NCI-H526 (cell line): ENCODE measurements at places on chromosomes 5 and 9.

- no peak for DNase-seq
These were observed 28.9 kb downstream of the TCF7 start for GRCh38 chr5:134143431-134143830.

DNA sequence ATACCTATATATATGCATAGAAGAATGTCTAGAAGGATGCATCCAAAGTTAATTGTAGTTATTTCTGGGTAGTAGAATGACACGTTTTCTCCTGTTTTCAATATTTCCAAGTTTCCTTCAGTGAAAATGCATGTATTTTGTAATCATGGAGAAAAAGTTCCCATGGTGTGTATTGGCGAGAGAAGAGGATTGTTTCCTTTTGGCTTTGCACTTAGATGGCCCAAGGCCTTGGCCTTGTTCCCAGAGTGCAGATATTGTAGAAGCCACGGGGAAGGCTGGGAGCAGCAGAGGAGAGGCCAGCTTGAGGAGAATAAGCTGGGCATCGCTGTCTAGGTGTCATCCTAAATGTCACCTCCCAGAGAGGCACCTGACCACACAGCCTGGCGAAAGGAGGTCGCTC, 44.0 kb downstream of the IRF1 start:
- no peak for DNase-seq

- DNase-seq, result no peak
These were observed 159.9 kb downstream of the GOLPH3 start for GRCh38 chr5:32014096-32014745.

DNA sequence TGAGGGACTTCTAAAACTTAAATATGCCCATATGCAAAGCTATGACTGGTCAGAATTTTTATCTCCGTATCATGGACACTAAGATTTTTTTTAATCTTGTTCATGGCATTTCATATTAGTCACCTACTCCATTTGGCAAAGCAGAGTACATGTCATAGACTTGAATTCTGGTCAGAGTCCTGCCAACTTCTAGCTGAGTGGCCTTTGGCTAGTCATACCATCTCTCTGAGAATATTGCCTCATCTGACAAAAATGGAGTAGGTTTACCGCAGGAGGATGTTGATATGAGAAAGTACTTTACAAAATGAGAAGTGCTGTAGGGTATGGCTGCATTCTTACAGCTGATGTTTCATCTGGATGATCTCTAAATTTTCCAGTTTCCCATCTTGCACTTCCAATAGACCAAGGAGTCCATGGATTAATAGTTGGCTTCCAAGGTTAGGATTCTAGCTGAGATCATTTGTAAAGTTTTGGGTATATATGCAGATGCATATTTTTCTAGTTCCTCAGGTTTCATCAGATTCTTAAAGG, 150.8 kb upstream of the NR3C1 start:
- no peak for DNase-seq

DNA sequence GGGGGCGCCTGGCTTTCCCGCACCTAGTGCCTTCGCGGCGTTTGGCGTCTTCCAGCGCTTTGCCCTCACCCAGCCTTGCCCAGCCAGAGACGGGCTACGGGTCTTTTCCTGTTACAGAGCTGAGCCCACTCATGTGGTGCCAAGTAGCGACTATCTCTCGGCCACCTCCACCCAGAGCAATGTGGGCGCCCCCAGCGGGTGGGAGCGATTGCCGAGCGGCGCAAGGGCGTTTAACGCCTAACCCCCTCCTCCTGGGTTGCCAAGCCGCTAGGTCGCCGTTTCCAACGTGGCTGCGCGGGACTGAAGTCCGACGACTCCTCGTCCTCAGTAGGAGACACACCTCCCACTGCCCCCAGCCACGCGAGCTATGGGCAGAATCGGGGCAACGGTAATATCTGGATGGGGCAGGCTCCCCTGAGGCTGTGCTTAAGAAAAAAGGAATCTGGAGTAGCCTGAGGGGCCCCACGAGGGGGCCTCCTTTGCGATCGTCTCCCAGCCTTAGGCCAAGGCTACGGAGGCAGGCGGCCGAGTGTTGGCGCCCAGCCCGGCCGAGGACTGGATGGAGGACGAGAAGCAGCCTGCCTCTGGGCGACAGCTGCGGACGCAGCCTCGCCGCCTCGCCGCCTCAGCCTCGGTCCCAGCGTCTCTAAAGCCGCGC, 5.8 kb downstream of the TLX3 start:
- no peak for DNase-seq

GRCh38 chr5:65480306-65480865, 1.3 kb downstream of the ADAMTS6 start:
- peak; percentile 6 for DNase-seq

DNA sequence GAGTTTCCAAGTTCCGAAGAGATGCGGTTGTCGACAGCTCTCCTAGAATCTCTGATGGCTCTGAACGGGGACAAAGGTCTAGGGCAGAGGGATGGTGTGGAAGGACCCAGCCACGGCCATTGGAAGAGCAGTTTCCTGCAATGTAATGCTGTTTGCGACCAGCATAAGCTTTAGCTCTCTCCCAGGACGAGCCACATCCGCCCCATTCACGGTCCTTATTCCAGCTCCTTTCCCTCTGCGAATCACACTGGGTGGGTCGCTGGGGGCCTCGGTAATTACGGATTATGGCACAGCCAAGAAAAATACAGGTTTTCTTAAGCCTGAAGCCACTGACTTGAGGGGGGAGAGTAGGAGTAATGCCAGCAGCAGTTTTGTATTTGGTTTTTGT, 22.7 kb downstream of the ANXA2R start:
- peak; percentile 59 for DNase-seq

DNA sequence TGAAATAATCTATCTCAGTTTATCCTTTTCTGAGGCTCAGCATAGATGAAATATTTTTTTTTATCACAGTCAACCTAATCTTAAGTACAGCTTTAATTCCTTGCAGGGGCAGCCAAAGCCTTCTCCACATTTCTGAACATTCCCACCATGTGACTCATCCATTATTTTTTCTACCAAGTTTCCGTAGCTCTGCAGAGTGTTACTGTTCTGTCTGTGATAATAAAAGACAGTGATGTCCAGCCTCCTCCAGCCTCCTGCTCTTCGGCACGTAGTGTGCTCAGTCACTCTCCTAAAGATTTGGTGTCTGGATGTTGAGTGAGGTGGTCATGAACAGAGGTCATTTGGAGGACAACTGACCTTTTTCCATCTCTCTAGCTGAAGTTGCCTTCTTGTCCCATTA, 338.1 kb upstream of the ADAMTS16 start:
- DNase-seq, result no peak

DNA sequence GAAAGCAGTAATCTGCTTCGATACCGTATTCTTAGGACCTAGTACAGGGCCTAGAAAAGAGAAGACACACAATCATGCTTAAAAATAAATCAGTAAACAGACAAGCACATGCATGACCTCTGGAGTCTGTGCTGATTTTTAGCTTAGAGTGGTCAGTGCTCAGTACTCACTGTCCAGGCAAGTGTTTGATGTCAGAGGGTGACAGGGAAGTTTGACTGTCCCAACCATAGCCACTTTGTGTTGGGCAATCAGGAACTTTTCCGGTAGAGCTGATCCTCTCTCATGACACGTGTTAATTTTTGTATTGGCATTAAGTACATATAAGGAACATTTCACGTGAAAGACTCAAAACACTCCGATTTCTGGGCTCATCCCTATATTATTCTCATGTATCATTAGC, 464.7 kb upstream of the KLF4 start:
- DNase-seq, result no peak

- no peak for DNase-seq
These were observed 46.5 kb downstream of the GNA14 start for GRCh38 chr9:77601476-77602099.

DNA sequence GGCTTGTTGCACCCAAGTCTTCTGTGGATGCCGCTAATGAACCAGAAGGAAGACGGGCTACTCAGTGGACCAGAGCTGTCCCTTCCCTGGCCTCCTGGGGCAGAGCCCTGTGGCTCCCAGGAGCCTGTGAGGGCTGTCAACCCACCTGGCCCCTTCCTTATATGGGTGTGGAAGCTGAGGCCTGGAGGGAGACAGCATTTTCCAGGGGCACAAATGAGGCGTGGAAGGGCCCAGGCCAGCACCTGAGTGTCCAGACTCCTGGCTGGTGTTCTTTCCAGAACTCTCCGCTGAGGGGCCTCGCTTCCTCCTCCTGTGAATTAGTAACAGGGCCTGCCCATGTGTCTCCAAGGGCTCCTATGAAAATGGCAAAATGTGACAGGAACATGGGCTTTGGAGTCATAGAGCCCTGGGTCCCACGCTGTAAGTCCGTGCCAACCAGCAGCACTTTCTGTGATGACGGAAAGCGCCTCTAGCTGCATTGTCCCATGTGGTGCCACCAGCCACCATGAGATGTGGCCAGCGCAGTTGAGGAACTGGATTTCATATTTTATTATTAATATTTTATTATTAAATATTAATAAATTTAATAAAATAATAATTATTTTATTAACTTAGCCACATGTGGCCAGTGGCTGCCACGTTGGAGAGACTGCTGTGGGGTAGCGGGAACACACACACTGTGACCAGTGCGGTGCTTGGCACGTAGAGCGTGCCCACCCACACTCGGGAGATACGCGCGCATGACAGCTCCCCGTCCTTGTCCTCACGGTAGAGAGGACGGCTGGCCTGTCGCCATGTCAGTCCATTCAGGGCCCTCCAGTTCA, 18.3 kb downstream of the LAMC3 start:
- DNase-seq, result no peak

DNA sequence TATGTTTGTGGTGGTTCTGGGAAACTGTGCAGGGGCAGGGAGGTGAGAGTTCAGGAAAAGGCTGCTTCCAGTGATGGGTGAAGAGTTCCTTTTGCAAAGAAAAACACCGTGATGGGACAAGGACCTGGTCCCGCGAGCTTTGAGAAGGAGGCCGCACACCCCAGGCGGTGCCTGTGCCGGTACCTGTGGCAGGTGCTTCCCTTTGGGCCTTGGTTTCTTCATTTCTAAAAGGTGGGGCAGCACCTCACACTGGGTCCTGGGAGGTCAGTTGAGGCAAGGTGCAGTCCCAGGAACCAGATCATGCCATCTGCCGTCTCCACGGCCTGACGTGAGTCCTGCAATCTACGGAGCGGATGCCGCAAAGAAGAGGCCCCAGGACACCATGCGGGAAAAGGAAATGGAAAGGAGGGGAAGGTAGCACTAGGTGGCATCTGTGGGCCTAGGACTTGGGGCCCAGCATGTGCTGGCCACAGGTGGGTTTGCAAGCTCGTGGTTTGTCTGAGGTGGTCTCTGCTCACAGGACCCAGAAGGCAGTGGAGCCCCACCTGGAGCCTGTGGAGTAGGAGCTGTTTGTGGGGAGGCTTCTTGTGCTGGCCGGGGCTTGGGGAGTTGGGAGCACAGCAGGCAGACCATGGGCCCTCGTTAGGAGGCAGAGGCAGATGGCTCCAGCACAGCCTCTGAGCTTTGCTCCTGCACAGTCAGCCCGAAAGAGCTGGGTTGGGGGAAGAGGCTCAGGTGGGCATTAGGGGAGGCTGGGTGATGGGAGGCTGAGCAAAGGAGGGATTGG, 131.6 kb downstream of the CACNA1B start:
- DNase-seq, result no peak

- DNase-seq, result no peak
These were observed 2.7 kb upstream of the DCP2 start for GRCh38 chr5:112973904-112974303.

DNA sequence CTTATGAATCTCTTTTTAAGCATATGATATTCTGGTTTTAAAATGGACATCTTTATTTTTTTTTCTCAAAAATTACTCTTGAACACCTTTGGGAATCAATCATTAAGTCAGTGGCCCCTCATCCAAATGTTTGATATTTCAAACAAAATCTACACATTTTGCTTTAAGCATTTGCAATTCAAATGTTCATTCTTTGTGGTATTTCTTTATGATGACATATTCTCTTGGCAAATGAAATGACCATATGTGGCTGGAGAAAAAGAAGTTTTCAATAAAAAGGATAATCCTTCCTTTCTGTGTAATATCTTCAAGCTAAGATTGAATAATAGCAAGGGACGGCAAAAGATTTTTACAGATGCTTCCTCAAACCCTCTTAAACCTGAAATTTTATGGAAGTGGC, 420.8 kb downstream of the MTRR start:
- peak; percentile 7 for DNase-seq

- DNase-seq, result no peak
These were observed 27.6 kb downstream of the ALDH1A1 start for GRCh38 chr9:72925126-72925789.

DNA sequence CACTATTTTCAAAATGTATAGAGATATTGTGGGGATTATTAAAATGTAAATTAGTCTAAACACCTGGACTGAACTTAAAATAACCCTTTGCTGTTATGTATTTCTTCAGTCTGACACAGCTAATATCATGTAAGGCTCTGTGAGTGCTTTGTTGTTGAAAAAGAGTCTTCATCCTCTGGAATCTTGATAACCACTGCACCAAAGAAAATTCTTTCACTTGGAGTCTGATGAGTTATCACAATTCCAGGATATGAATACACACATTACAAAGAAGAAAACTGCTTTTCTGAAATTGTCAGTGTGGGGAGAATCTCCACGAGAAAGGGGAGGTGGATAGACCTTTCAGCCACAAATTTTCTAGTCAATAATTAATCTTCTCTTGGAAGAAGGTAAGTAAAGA, 42.3 kb upstream of the TARS1 start:
- no peak for DNase-seq

DNA sequence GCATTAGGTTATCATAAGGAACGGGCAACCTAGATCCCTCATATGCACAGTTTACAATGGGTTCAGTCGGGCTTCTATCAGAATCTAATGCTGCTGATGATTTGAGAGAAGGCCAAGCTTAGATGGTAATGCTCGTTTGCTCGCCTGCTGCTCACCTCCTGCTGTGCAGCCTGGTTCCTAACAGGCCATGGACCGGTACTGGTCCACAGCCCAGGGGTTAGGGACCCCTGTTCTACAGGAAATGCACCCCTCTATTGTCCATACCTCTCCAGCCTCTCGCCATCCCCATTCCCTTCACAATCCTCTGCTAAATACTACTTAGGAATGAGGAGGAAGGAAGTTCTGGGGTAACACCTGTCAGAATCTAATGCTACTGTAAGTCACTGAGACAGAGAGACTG, 75.1 kb downstream of the OXCT1 start:
- no peak for DNase-seq

DNA sequence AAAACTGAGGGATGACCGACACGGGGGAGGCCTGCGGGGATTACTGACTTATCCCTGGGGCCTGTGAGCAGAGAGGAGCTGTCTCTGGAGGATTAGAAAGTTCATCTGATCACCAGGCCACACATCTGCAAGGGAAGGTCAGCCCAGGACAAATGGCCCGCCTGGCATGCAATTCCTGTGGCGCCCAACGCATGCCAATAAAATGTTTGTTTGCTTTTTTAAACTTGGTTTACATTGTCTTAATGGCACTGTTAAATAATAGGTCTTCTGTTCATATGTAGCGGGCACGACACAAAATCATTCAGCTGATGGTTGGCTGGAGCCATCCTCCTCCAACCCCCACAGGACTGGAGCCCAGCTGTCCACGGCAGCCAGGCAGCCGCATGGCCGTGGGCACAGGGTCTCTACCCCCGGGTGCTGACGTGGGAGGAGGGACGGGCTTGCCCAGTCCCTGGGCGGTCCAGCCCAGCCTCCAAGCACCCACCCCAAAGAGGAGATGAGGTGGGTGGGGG, 41.0 kb upstream of the SLC12A7 start:
- DNase-seq, result peak; percentile 51

DNA sequence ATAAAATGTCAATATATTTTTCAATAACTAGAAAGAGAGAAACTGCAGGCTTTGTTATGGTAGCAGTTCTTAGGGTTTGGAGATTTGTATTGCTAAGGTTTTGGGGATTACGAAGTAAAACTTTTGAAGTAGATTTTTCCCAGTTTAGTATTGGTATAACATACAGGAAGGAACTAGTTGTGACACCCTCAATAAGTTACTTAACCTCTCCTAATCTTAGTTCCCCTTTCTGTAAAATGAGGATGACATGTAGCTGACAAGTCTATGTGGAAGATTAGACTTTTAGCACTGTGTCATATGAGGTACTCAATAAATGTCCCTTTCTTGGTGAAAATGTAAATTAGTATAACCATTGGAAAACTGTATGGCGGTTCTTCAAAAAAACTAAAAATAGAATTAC, 73.4 kb upstream of the ATG10 start:
- DNase-seq, result no peak
